ENCODE measurements at places on chromosomes 2 and 18.

- DNase-seq, result peak; percentile 10
These were observed 1.4 kb downstream of the SOX11 start for GRCh38 chr2:5693287-5694201.

GRCh38 chr18:75036917-75037688, 171.8 kb downstream of the PTGR3 start:
- DNase-seq, result no peak

GRCh38 chr2:46014911-46015654, 282.1 kb upstream of the EPAS1 start:
- DNase-seq, result no peak

- no peak for DNase-seq
These were observed 42.4 kb upstream of the FIGN start for GRCh38 chr2:163778045-163778781.

DNA sequence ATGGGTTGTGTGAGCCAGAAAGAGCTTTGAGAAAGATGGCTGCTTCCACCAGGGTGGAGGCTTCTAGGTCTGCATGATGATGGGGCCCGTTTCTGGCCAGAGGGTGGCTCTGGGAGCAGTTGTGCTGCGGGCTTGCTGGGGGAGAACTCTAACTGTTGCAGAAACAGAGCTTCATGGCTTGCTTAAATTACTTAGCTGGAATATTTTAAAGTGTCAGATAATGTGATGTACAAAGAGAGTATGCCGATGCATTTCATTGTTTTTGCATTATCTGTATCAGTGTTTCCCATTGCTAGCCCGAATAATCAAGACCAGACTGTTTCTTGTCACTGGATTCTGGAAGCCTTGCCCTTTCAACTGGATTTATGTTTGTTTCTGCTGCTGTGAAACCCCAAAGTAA, 6.3 kb upstream of the DRC1 start:
- no peak for DNase-seq

All from DMS 273 treated with DMSO at 0.1 percent for 48 hours (cell line).